PC-3 (cell line): ENCODE measurements at places on chromosomes 12 and 14.

- DNase-seq = no peak
Measured at GRCh38 chr14:85412756-85413155, 117.2 kb upstream of the FLRT2 start.

- no peak for DNase-seq
Measured at GRCh38 chr12:97513950-97514349, 51.3 kb downstream of the RMST start.

GRCh38 chr14:102891556-102891955, 30.9 kb upstream of the AMN start:
- peak; percentile 65 for DNase-seq

GRCh38 chr14:68386950-68387779, 405.7 kb downstream of the ZFP36L1 start:
- no peak for DNase-seq

DNA sequence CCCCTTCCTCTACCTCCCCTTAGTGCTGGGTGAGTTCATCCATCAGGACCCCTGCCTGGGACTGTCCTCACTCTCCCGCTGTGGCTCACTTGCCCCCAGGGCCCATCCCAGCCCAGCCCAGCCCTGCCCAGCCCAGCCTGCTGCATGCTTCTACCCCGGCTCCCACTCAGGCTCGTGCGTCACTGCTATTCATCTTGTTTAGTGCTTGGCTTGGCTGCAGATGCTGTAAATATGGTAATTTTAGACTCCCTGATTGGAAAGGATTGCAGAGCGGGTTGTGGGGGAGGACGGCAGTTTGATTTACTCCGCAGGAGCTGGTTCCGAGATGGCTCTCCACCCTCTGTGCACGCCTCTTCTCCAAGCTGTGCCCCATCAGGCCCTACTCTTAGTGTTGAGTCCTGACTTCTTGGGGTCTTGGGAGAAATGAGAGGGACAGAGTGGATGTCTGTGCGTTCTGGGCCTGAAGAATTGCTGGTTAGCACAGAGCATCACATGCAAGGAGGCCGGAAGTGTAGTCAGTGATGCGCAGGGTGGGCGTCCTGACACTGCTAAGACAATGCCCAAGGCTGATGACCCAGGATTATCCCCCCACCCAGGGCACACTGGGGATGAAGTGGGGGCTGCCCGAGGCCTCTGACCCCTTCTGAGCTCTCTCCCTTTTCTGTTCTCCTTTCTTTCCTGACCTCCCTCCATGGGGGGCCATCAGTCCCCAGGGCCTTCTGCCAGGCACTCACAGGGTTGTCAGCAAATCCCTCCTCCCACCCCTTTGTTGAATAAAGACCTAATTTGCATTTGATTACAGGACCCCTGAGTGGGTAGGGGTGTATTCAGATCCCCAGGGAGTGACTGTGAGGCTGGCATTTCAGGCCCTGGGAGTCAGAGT, 244.4 kb downstream of the ZFP36L1 start:
- DNase-seq = peak; percentile 97

GRCh38 chr12:106101803-106102202, 37.0 kb downstream of the NUAK1 start:
- no peak for DNase-seq

GRCh38 chr12:50620109-50620977, 115.6 kb downstream of the DIP2B start:
- peak; percentile 88 for DNase-seq

DNA sequence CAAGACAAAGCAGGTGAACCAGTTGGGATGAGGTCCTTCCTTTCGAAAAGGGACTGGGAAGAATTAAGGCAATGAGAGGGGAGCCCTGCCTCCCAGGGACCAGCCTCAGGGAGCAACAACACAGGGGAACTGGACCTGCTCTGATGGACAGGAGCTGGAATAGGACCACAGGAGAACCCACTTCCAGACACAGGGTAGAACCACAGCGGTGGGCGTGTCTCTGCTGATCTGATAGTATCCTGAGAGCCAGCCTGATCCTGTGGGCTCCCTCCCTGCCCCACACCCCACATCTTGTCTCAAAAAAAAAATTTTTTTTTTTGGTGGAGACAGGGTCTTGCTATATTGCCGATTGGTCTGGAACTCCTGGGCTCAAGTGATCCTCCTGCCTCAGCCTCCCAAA, 13.6 kb upstream of the PLEK2 start:
- no peak for DNase-seq

DNA sequence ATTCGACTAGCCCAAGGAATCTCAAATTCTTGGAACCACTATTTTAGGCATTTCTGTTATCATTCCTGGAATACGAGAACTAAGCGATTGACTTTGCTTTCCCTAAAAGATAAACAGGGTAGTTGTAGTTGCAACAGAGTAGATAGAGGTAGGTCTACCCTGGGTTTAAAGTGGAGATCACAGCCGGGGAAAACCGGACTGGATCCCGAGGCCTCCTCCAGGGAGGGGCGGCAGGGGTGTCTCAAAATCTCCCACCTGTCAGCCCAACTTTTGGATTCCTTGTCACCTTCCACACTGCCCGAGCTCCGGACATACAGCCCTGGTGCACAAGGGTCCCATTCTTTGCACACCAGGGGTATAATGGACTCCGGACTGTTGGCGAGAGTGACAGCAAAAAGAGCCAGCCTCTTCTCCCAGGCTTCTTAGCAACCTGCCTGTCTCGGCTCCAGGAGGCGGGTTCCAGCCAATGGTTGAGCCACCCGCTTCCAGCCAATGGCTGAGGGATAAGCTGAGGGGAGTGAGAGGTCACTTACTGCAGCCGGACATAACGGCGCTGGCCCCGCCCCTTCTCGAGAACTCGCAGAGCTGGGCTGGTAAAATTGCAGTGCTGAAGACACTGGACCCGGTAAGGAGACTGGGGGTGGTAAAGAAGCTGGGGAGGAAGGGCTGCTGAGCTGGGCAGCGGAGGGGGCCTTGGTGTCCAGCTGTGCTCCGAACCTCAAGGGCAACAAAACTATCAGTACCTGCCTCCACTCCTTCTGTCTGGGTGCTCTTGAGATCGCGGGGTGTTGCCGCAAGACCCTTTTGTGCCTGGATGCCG, at the start of gene SUOX:
TSS of gene SUOX (plus strand) at position 562 of the 820 bp plus-strand sequence. CDS start 4,946 bp downstream, outside the sequence.
- peak; percentile 98 for DNase-seq

DNA sequence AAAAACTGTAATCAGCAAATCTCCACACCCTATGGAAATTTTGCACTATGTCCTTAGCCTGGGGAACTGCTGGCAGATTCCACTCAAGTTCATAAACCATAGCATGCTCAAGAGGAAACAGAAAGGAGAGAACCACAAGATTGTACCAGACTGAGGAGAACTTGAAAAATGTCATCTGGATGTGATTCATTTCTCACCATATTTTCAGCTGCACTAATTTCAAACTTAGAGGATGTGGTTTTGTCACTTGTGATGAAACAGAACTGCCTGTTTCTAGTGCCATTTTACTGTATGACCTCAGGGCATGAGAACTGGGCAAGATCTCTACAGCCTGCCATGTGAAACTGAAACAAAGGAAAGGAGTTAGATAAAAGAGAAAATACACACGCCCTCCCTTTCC, 1493.1 kb upstream of the FLRT2 start:
- DNase-seq = peak; percentile 3
